ENCODE measurements at places on chromosomes 12 and 14.

GRCh38 chr12:62379026-62379722 lies 87.5 kb upstream of the MON2 start:
- DNase-seq: no peak

DNA sequence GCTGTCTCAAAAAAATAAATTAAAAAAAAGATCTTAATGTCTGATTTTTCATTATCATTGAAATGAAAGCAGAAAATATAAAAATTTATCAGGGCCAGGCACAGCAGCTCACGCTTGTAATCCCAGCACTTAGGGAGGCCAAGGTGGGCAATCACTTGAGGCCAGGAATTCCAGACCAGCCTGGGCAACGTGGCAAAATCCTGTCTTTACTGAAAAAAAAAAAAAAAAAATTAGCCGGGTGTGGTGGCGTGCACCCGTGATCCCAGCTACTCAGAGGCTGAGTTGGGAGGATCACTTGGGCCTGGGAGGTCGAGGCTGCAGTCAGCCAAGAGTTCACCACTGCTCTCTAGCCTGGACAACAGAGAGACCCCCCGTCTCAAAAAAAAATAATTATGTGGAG lies 37.6 kb upstream of the CLIP1 start:
- DNase-seq: no peak

- DNase-seq: peak; percentile 98
Measured at GRCh38 chr12:114933428-114934160, 249.6 kb upstream of the TBX3 start.

- no peak for DNase-seq
Measured at GRCh38 chr12:106498056-106498455, 84.7 kb upstream of the RFX4 start.

- no peak for DNase-seq
Measured at GRCh38 chr14:56331592-56332216, 213.5 kb downstream of the PELI2 start.

GRCh38 chr14:76941544-76941943 lies 87.0 kb downstream of the IRF2BPL start:
- DNase-seq: no peak

DNA sequence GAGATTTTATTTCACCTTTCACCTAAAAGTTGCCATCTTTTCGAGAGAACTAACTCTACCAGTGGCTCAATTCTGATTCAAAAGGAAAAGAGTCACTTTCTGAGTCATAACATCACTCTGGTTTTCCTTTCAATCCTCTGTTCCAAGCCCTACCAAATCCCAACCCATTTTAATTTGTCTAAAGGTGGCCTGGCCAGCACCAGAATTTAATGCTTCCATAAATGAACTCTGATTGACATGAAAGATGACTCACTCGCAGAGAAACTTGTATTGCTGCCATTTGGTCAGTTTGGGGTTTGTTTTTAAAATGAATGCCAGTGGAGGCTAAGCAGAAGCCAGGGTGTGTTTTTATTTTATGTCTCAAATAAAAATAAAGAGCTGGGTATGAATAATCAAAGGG lies 117.4 kb upstream of the SOX5 start:
- peak; percentile 7 for DNase-seq
